Activated T-cell treated with anti-CD3 and anti-CD28 coated beads, Interleukin-2, amount 50 U/mL, for 72 hours (primary cell): ENCODE measurements at places on chromosomes 7 and 10. TPM values are rescaled to one million over a fixed set of nuclear protein-coding genes. Genes with fewer than 3 reads are reported as not detected.

GOLGA7B gene
- total RNA-seq: 0.83 TPM

LEP gene
- not detected for total RNA-seq

UBE2D1 gene
- 12.1 TPM for total RNA-seq

PRF1 gene
- total RNA-seq: 102 TPM

CC2D2B gene
- 0.22 TPM for total RNA-seq

SAMD9 gene
- total RNA-seq: 14.6 TPM

ASB10 gene
- not detected for total RNA-seq

ZNF783 gene
- 28.4 TPM for total RNA-seq

NPSR1 gene
- total RNA-seq: not detected

HMX3 gene
- 1.2 TPM for total RNA-seq

SND1 gene
- 285 TPM for total RNA-seq

RAB19 gene
- 13.7 TPM for total RNA-seq

LIPK gene
- not detected for total RNA-seq

PPP1R9A gene
- 0.19 TPM for total RNA-seq

INHBA gene
- total RNA-seq: 0.19 TPM

NFE2L3 gene
- total RNA-seq: 22.2 TPM

WIPF3 gene
- not detected for total RNA-seq

SPOCK2 gene
- total RNA-seq: 291 TPM

TUBAL3 gene
- not detected for total RNA-seq

CDHR1 gene
- 0.36 TPM for total RNA-seq

CROT gene
- total RNA-seq: 9.6 TPM

ARHGAP21 gene
- total RNA-seq: 22.6 TPM

PGAM2 gene
- total RNA-seq: 1.7 TPM

WEE2 gene
- not detected for total RNA-seq

SPDYE5 gene
- not detected for total RNA-seq

INMT gene
- not detected for total RNA-seq

CCDC6 gene
- total RNA-seq: 107 TPM

PDE1C gene
- total RNA-seq: not detected

CALHM3 gene
- not detected for total RNA-seq

GLI3 gene
- total RNA-seq: 0.29 TPM

IRF5 gene
- 30.3 TPM for total RNA-seq

AKR1C3 gene
- total RNA-seq: 0.96 TPM

FAM237B gene
- total RNA-seq: not detected

BTBD16 gene
- not detected for total RNA-seq

IKZF1 gene
- 427 TPM for total RNA-seq

GDF10 gene
- 0.19 TPM for total RNA-seq

AIFM2 gene
- 6.4 TPM for total RNA-seq

PRPS1L1 gene
- not detected for total RNA-seq

ZNF488 gene
- total RNA-seq: 0.36 TPM

CALN1 gene
- 0.86 TPM for total RNA-seq

SEC31B gene
- 106 TPM for total RNA-seq

ITPRID1 gene
- total RNA-seq: not detected

FEZF1 gene
- total RNA-seq: not detected

ZPBP gene
- not detected for total RNA-seq

CNNM1 gene
- total RNA-seq: 0.31 TPM

CUBN gene
- 0.65 TPM for total RNA-seq
